K562 (cell line): ENCODE measurements at places on chromosomes 3 and 15. TPM values are rescaled to one million over a fixed set of nuclear protein-coding genes. Genes with fewer than 3 reads are reported as not detected.

CTXND1 gene
- total RNA-seq: not detected in 2 replicates

CPLX3 gene
- not detected in 2 replicates for total RNA-seq

RBM15B gene
- 20.7 and 21.0 TPM in 2 replicates for total RNA-seq

SLC28A2 gene
- total RNA-seq: not detected in 2 replicates

DNA sequence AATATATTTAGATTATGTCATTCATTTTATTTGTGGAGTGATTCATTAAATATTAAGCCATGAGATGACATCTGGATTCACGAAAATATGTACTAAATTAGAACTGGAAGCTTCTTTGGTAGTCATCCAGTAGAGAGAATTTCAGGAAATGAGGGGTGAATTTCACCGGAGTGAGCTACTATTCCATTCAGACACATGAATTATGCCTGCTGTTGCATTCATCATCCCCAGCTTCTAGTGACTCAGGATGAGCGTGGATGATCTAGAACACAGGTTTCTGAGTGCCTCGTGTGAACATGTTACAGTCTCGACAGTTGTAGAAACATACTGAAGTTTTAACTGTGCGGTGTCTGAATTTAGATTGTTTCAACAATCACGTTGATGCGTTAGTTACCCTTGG, 42.9 kb upstream of the GABRG3 start:
- H3K4me3 ChIP-seq: no peak overlapping the region
- no peaks in the 10 kb centered on the region for H3K27me3 ChIP-seq
- no peak for DNase-seq
- no peak overlapping the region for H3K27ac ChIP-seq
- no peaks in the 10 kb centered on the region for H3K36me3 ChIP-seq

DNA sequence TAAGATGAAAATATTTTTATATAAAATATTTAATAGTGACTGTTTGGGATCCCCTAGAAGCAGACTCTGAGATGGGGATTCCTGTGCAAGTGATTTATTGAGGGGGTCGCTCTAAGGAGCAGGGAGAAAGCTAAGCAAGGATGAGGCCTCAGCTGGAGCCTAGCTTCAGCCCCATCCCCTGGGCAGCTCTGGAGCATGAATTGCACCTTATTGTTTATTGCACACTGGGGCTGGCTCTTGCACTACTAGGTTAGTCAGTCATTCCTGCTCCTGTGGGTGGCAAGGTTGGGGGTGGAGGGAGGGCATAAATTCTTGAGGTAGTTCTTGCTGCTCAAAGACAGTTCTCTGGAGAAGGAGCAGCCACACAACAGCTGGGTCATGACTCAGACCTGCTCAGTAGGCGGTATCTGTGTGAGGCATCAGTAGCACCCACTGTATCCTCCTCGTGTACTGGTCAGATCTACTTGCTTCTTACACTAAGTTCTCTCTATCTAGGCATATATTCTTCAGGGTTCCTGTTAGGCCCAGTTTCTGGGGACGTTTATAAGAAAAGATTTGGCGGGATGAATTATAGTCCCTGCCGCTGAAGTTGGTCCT, 27.2 kb upstream of the TNFSF10 start:
- no peaks in the 10 kb centered on the region for H3K27me3 ChIP-seq
- no peak overlapping the region for H3K27ac ChIP-seq
- peak; percentile 25 for DNase-seq

DNA sequence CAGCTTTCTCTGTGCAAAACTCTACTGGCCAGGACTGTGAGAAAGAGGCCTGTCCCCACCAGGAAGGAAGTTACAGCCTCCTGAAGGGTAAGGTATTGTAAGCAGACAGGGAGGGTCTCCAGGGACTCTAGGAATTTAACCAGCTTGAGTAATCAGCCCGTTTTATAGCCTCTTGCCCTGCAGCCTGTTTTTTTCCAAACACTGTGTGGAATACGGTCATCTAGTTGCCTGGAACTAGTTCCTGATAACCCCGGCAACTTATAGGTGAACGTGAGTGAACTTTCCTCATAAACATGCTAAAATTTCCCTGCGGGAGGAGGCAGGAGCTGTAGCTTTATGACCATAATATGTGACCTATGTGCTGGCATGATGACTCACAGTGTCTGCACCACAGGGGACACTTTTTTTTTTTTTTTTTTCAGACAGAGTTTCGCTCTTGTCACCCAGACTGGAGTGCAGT, 60.1 kb upstream of the DAZL start:
- H3K36me3 ChIP-seq: no peaks in the 10 kb centered on the region
- H3K4me1 ChIP-seq: no peaks in the 10 kb centered on the region
- H3K27ac ChIP-seq: no peak overlapping the region

GRCh38 chr15:60573936-60574335, 95.0 kb upstream of the ICE2 start:
- H3K27me3 ChIP-seq: peaks cover 34% of the 10 kb centered on the region
- no peak overlapping the region for H3K4me3 ChIP-seq
- no peaks in the 10 kb centered on the region for H3K36me3 ChIP-seq
- no peaks in the 10 kb centered on the region for H3K4me1 ChIP-seq
- no peak overlapping the region for H3K27ac ChIP-seq

GRCh38 chr3:54819946-54820345, 107.9 kb downstream of the LRTM1 start:
- H3K4me3 ChIP-seq: no peak overlapping the region
- H3K27me3 ChIP-seq: no peaks in the 10 kb centered on the region

DNA sequence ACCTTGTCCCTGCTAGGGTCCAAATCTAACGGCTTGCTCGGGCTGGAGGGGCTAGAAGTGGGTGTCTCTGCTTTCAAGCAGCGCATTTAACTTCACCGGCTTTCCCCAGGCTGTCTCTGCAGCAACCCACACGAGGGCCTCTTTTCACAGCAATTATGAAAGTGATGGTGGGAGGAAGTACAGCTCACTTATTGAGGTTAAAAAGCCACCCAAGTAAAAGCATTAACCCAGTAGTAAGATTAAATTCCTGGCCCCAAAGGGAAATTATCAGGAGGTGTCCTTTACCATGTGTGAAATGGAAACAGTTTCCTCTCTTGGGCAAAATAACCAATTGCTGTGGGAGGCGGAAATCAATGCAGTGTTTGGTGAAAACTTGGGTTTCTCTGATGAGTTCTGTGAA, 41.1 kb downstream of the NGRN start:
- DNase-seq: no peak
- H3K27me3 ChIP-seq: no peaks in the 10 kb centered on the region

- peaks cover 5% of the 10 kb centered on the region; the same call in 1 of the 2 replicates for H3K27me3 ChIP-seq
- DNase-seq: no peak
- H3K4me3 ChIP-seq: no peak overlapping the region
- H3K4me1 ChIP-seq: no peaks in the 10 kb centered on the region
- no peak overlapping the region for H3K27ac ChIP-seq
These were observed 537.7 kb downstream of the MCTP2 start for GRCh38 chr15:94769089-94769488.

DNA sequence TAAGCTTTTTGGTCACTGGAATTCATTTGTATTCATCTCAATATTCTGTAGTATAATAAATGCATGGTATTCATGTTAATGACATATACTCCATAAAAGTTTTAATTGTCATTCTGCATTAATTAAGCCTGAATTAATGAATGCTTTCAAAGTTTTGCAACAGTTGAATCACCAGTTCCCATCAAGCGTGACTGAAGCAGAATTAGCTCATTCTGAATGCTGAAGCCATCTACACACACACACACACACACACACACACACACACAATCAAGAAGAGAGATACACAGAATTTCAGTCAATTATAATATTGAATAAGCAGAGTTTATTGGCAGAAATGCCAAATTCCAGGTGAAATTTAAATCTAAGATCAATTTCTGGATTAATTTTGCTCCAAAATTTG, 252.1 kb upstream of the KCNMB2 start:
- no peak overlapping the region for H3K4me3 ChIP-seq
- no peak overlapping the region for H3K27ac ChIP-seq
- DNase-seq: no peak
- no peaks in the 10 kb centered on the region for H3K36me3 ChIP-seq

DNA sequence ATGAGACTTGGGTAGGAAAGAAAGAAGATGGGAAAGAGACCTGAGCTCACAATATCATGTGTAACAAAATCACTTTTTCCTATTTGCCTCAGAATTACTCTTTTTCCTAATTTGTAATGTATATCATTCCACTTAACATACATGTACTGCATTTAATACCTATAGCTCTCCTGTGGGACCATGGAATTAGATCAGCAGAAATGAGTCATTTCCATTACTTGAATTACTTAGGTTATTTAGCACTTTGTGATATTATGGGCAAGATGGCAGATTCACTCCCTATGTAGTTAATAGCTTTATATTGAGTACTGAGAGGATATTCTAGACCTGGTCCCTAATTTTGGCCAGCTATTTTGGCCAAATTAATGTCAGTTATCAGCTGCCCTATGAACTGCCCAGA, 70.5 kb downstream of the ZNF609 start:
- H3K27ac ChIP-seq: no peak overlapping the region
- DNase-seq: no peak
- no peaks in the 10 kb centered on the region for H3K27me3 ChIP-seq
- H3K4me1 ChIP-seq: peaks cover 4% of the 10 kb centered on the region; the same call in 1 of the 2 replicates
- H3K4me3 ChIP-seq: no peak overlapping the region
